ENCODE measurements at places on chromosomes 4 and X. TPM values are rescaled to one million over a fixed set of nuclear protein-coding genes. Genes with fewer than 3 reads are reported as not detected.

The HTRA3 gene
- total RNA-seq: 40.7 TPM

The HEPH gene
- 1.9 TPM for total RNA-seq

The ACSL4 gene
- 85.9 TPM for total RNA-seq

The PPP4R3C gene
- not detected for total RNA-seq

The FAM149A gene
- total RNA-seq: 19.8 TPM

The CSAG3 gene
- not detected for total RNA-seq

The FGF13 gene
- 9.5 TPM for total RNA-seq

The PCYT1B gene
- not detected for total RNA-seq

The ERVMER34-1 gene
- total RNA-seq: not detected

The KLHL2 gene
- total RNA-seq: 20.2 TPM
